ENCODE measurements at places on chromosomes 2 and 18.

DNA sequence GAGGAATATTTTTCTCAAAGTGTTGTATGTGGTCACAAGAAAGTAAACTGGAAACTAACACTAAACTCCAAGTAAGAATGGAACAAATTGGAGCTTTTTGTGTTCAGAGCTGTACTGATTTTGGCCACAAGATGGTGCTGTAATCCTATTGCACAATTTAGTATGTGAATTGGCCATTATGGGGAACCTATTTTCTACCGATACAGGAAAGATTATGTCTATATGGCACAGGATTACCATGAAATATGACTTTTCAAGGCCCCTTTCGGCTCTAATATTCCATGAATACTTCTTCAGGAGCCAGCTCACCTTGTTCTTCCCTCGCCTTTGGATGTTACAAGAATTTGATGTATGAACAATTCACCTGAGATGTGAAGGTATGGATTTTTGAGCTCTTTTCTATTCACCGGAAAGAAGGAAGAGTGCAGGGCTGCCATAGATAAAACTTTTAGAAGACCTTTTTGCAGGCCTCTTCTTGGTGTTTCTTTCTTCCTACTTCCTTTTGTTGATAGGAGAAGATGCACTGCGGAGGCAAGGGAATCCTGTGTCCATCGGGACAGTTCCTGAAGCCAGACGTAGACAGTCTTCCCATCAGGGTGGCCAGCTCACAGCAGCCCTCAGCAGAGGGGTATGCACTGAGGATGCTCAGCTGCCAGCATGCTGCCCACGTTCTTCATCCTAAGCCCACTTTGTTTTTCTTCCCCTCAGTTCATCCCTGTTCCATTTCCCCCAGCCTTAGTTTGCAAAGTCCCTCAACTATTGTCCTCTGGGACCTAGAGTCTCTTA lies 13.3 kb downstream of the MRPL44 start:
- DNase-seq: peak; percentile 45

DNA sequence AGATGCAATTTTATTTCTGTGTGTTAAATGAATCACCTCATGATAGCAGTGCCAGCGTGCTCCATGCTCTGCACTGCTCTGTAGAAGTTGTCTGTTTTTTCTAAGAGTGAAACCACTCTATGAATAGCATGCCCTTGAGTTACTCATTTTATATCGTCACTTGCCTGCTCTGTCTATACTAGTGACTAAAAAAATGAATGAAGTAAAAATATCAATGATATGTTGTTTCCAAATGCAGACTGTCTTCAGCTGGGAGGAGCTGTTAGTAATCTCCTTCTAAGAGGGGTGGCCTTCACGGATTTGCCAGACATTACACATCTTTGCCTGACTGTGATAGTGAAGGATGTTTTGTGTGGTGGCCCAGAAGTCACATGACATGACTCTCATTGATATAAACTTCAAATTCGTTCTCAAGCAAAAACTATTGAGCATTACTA lies 852.1 kb downstream of the CNTNAP5 start:
- DNase-seq: no peak

- DNase-seq: peak; percentile 25
These were observed 1.4 kb downstream of the NPAS2 start for GRCh38 chr2:100821255-100821910.

DNA sequence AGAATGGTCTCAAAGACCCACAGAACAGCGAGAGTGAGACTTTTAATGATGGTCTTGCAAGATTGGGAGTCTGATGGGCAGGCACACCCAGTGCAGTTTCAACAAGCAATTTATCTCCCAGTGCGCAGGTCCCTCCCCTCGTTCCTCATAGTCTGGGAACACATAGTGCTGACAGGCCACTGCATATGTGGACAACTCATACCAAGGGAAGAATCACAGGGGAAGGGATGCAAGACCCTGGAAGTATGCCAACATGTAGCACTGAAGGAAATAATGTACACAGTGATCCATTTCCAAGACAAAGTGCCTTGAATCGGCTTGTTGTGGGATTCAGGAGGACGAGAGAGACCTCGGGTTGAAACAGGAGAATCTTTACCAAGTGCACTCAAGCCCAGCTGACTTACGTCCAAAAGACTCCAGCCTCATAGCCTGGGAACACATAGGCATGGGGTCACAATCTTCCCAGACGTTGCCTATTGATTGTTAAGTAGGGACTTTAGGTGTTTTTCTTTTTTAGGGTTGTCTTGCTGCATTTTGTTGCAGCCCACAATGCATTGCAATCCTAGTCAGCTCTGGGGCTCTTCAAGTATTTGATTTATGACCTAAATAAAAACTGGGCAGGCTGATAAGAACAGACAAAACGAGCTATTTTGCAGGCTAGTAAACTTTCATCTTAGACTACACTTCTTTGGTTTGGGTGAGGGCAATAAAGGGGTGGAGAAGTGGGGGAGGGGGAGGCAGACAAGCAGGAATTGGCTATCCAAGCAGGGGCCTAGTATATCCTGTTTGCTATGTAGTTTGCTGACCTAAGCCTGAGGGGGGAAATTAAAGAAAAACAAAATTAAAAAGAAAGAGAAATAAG lies 24.7 kb upstream of the SERPINB5 start:
- DNase-seq: no peak

DNA sequence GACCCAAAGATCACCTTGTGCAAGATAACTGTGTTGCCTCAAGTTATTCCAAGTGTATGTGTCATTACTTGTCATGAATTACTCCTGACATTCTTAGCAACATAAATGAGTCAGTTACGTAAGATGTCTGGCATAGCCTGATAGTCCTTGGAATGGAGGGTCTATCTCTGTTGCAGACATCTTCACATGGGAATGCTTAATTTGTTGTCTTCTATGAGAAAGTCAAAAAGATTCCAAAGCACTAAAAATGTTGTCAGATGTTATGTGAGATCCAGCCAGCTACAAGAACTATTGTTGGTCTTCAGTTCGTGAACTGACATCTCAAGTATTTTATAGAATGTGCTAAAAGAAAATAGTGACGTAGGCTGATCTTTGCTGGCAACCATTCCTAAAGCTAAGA lies 178.2 kb upstream of the RASGRP3 start:
- DNase-seq: no peak

GRCh38 chr2:68776124-68776523 lies 41.5 kb downstream of the ARHGAP25 start:
- DNase-seq: no peak

DNA sequence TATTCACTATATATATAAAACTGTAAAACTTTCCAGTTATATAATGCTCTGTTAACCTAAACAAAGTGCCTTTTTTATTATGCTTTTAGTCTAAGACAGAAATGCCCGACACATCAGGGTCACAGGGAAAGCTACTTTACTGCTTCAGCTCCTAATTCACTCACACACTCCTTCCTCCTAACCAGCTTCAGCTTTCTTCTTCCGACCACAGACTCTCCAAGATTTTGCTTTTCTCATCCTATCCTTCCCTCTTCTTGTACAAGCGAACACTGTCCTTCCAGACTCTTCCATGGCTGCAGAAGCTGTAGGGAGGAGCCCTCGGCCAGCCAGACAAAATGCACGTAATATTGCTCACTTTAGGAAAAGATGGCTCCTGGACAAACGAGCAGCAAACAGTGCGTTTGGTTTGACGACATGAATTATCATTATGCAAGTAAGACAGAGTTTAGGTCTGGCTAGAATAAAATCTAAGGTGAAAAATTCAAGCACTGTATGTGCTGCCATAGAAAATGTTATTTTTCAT lies 47.5 kb upstream of the HNRNPA3 start:
- no peak for DNase-seq

GRCh38 chr2:96894151-96894531 lies 24.3 kb upstream of the SEMA4C start:
- DNase-seq: no peak

DNA sequence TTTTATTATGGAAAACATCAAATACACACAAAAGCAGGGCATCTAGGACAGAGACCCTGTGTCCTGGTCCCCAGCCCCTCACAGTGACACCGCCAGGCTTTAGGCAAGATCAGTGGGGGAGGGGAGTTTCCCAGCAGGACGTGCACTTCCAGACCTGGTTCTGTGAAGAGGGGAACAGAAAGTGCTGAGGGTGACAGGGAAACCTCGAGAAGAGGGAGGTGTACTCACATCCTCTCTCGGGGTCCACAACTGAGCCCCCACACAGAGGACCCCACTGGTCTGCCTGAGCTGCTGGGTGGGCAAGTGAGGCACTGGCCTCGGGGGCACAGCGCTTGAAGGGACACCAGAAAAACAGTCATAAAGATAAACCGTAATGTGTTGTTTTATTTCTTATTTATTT lies 4.4 kb upstream of the GPR35 start:
- no peak for DNase-seq

DNA sequence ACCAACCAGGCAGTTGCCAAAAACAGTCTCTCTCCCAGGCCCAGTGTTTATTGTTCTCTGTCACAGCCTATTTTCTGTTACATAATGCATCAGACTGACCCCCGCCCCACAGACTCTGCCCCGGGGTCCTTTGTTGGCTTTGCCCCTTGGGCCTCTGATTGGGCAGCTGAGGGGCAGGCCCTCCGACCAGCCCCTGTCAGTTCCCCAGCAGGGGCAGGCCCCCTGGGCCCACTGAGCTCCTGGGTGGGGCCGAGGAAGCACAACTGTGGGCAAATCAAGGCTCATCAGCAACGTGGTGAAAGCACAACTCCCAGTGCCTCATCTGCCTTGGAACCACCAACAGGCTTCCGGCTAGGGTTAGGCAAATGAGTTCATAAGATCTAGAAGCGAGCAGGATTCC lies 160.1 kb upstream of the MYCN start:
- no peak for DNase-seq

GRCh38 chr2:151771599-151772358 lies 37.5 kb upstream of the NEB start:
- DNase-seq: peak; percentile 80

- no peak for DNase-seq
These were observed 76.3 kb downstream of the COLEC12 start for GRCh38 chr18:424071-424661.

DNA sequence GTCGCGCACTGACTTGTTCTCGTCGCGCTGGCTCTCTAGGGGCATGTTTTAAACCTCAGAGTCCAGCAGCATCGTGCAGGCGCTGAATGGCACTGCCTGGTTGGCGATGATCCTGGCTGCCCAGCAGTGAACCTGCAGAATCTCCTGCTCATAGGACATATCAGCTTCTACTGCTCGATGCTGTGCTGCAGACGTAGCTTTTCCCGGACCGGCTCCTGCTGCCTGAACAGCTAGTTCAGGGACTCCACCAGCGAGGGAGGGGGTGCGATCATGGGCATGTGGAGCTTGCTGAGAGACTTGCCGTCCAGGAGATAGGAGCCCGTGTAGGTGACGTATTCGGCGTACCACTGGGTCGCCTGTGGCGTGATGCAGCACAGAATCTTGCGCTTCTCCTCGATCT lies 890.0 kb upstream of the LRRTM1 start:
- DNase-seq: no peak

DNA sequence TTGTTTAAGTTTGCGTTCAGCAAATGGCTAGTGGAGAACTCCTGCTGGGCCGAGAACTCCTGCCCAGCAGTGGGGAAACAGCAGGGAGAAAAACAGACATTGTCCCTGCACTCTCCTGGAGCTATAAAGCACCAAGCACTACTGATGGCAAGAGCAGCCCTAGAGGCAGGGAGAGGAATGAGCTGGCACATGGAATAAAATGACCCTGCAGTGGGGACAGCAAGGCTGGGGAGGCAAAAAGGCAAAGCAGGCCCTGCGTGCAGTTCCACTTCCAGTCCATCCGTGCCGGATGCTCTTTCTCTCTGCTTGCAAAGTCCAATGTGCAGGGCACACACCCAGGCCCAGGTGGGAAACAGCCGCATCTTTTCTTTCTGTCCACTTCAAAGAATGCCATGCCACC lies 415.5 kb downstream of the LRATD1 start:
- DNase-seq: no peak

- no peak for DNase-seq
These were observed 180.2 kb upstream of the KLHL29 start for GRCh38 chr2:23204685-23205242.

GRCh38 chr2:60496956-60497355 lies 56.5 kb downstream of the BCL11A start:
- no peak for DNase-seq

DNA sequence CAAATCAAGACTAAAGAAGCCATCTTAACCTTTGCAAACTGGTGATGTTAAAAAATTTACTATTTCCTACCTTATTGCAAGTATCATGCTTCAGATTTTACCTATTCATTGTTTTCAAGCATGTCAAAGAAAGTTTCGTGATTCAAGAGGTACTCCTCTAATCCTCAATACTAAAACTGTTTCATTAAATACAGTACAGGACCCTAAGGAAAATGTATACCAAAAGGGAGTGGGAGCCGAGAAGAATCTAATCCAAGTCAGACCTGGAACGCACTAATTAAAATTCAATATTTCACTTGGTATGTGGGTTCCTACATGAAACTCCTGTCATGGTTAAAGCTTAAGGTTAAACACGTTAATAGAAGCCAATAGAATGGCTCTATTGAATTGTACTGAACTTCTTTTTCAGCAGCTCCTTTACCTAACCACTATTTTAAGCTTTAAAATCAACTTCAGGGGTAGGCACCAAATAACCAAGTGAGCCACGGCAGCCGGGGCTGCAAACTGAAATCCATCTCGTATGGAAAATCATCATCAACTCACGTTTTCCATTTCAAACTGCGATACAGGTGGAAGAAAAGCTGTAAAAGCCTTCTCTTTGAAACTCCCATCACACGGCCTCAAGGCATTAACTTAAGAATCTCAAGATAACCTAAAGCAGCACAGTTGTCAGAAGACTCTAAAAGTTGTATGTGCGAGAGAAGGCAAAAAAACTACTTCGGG lies 188.8 kb downstream of the ZEB2 start:
- DNase-seq: no peak

- no peak for DNase-seq
These were observed 120.7 kb downstream of the NCK2 start for GRCh38 chr2:105865222-105865913.

- no peak for DNase-seq
These were observed 85.2 kb downstream of the INO80D start for GRCh38 chr2:206000776-206001175.

- no peak for DNase-seq
These were observed 213.1 kb downstream of the NBAS start for GRCh38 chr2:15348045-15348444.

GRCh38 chr2:237874585-237875161 lies 15.2 kb downstream of the RAMP1 start:
- DNase-seq: no peak

- no peak for DNase-seq
These were observed 222.4 kb upstream of the OSR1 start for GRCh38 chr2:19580830-19581229.

DNA sequence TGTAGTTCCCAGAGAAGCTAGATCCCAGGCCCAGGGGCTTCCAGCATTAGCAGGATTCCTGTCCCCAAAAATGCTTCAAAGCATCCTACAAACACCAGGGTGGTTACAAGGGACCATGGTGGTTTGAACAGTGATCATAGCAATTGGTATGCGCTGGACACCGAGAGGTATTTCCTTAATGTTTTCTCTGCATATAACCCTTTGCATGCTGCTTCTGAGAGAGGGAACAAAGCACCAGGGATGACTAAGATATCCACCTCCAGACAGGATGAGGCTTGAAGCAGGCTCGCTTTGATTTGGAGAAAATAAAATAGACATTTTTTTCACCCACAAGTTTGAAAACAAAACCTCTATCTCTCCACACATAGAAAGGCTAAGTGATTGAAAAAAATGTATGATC lies 50.5 kb upstream of the TSPYL6 start:
- DNase-seq: no peak
